ENCODE measurements at places on chromosomes 6 and 20.
A peak's percentile ranks its signal among the peaks of the same experiment; 100 is the strongest.

GRCh38 chr6:129130959-129131681 lies 248.2 kb downstream of the LAMA2 start:
- no peak for DNase-seq

GRCh38 chr6:44771647-44772415 lies 384.3 kb downstream of the CDC5L start:
- no peak for DNase-seq

DNA sequence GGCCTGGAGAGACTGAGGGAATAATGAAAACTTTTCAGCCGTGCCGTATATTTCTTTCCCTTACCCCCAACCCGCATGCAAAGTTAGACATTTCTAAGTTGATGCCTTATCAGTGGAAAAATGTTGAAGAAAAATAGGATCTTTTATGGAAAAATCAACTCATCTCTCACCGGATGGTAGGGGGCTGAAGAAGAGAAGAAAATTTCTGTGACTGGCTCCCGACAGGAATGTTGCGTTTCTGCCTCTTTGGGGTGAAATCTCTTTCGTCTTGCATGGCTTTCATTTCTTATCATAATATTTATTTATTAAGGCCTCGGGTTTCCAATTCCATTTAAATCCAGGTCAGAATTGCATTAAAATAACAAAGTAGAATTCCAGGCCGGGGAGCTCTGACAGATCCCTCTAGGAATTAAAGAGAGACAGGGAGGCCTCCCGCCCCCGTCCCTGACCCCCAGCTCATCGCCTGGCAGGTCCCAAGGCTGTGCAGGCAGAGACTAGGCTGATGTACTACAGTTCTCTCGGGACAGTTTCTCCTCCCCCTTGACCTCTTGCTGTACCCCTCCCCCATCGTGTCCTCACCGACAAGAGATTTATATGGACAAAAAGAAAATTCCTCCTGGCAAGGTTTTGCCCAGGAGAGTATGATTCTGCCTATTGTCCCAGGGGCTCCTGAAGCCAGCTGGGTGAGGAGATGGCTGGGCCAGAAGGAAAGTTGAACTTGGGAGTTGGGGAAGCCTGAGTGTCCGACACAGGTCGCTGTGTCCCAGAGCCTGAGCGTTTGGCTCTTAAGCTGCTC lies 1.3 kb downstream of the SCUBE3 start:
- peak; percentile 33 for DNase-seq

GRCh38 chr6:46051962-46052361 lies 36.3 kb upstream of the CLIC5 start:
- no peak for DNase-seq

- no peak for DNase-seq
These were observed 11.1 kb upstream of the EYA4 start for GRCh38 chr6:133230052-133230451.

GRCh38 chr6:159110748-159111147 lies 58.5 kb upstream of the FNDC1 start:
- DNase-seq, result no peak

Data from frontal cortex (tissue), 4 donors.